Stimulated activated CD8-positive, alpha-beta memory T cell treated with anti-CD3 and anti-CD28 coated beads, Interleukin-12 subunit alpha, Interleukin-12 subunit beta, amount 100 ng/mL, for 1 hour (primary cell): ENCODE measurements at places on chromosomes 13 and 19.

DNA sequence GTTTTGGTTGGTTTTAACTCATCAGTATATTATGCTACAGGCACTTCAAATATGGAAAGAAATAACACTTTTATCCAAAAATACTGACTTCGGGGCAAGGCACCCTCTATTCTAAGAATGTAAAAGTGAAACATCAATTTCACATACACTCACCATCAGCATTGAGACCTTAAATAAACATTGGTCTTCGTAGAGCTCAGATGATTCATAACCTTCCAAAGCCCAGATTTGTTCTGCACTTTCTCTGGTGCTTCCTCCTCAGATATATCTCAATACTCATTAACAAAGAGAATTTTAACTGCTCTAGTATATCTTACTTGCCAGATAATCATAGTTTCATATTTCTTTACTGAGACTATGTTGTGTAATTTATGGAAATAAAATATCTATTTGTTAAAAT lies 794.3 kb downstream of the LIG4 start:
- DNase-seq, result no peak

DNA sequence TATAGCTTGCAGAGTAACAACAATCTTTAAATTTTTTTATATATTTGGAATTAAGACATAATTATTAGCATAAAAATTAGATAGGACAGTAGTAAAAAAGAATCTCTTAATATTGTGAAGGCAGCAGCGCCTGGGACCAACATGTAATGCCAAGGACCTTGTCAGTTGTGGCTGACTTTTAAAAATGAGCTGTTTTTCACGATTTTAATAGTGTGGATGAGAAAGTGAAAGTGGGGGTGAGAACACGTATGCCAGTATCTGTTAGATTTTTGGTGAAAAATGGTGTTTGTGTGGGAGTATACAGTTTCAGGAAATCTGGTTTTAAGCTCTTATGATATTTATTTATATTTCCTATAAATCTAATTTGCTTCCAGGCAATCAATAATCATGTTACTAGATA lies 125.2 kb downstream of the LMO7 start:
- DNase-seq, result no peak

DNA sequence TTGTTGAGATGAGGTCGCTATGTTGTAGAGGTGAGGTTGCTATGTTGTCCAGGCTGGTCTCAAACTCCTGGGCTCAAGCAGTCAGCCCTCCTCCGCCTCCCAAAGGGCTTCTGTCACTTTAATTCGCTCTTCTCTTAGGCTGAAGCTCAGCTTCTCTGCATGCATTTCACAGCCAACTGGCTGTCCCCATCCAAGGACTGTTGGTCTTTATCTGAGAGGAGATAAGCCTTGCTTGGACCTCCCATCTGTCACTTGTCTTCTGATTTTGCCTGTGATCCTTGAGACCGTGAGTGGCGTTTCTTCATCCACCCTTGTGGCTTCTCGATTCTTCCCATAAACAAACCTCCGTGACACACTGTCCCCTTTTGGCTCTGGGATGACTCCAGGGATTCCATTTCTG lies 24.4 kb downstream of the CERS1 start:
- DNase-seq, result no peak

- DNase-seq, result no peak
Observed at GRCh38 chr13:80055847-80056246, 285.1 kb downstream of the SPRY2 start.

- no peak for DNase-seq
Observed at GRCh38 chr19:31316201-31316951, 32.9 kb downstream of the TSHZ3 start.

DNA sequence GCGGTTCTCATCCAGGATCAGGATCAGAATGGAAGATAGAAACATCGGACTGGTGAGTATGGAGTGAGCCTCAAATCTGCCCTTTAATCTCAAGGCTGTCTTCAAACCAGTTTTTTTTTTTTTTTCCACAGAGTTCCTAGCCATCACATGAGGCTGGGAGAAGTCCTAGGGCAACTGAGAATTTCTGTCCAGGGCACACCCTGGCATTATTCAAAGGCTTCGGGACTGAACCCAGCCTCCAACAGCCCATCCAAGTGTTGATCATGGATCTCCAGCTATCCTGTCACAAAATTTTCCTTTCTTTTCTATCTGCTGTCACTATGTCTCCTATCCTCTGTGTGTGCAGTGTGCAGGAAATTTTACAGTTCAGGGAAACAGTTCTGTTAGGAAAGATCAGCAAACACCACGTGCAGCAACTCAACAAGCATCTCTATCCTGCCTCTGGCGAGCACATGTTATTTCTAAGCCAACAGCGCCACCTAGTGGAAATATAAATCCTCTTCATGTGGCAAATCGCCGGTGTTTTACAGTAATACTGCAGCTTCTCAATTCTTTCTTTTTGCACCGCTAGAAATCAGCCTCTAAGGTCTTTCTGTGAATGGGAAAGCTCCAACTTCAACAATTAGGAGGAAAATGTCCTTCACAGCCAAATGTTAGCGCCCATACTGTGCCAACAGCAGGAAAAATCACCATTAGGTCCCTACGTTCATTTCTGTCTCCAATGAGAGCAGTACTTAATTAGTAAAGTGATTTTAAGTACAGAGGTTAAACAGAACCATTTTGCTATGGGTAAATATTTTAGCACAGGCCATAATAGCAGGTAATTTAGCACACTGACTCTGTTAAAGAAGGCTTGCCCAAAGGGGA lies 21.4 kb upstream of the ZNF181 start:
- DNase-seq, result peak; percentile 39

GRCh38 chr19:30093966-30094755 lies 152.1 kb downstream of the URI1 start:
- no peak for DNase-seq

DNA sequence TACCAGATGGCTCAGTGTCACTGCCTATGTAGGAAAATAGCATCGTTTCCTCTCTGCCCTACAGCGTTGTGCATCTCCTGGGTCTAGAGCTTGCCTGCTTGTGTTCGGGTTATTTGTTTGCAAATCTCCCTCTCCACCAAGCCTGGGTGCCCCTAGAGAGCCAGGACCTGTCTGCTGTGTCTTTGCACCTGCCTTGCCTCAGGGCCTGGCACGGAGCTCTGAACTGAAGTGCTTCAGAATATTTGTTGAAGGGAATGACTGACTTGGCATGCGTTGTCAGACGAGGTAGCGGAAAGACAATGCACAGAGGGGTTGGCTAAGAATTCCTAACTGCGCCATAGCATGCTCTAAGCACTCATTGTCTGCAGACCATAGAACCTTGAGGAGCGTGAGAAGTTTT lies 263.4 kb downstream of the FGF9 start:
- DNase-seq, result no peak

GRCh38 chr19:14916848-14917247 lies 24.4 kb upstream of the OR7C2 start:
- no peak for DNase-seq

GRCh38 chr13:99354371-99354951 lies 47.3 kb upstream of the GPR183 start:
- no peak for DNase-seq

DNA sequence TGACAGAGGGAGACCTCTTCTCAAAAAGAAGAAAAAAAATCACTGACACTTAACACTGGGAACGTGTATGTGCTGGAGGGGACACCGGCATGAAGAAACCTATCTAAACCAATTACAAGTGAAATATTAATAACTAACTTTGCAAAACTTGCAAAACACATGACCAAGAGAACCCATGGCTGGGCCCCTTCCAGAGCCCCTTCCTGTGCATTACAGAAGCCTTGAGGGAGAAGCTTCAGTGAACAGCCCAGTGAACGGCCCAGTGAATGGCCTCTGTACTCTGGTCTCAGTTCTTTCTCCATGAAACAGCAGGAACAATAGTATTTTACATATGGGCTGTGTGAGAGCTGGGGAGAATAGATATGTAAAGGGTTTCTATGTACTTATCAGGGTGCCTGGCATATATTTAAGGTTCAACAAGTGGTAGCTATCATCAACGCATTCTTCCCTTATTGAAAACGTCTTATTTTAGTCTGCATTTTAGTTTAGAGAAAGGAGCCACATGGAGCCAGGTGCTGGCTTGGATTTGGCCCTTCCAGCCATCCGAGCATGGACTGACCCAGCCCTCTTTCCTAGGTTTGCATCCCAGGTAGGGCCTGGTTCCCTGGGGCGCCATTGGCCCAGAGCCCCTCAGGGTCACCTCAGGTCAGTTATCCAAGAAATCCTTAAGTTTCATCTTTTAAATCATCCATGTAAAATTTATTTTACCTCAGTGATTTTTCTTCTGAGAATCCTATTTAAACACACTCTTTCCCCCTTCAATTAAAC lies 54.5 kb downstream of the CCDC70 start:
- no peak for DNase-seq

DNA sequence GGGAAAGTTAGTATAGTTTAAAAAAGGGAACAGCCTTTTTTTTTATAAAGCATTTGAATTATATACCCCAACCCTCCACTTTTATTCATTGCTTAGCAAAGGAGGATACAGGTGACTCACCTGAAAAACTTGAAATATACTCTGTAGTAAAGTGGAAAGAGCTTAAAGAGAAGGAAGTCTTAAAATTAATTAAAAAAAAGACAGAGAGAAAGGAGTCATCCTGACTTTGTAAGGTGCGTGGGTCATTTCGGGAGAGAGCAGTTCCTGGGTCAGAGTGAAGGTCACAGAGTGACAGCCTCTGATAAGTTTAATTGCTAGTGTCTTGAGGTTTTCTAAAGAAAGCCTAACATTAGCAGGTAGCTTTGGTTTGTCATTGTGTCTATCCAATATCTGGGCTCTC lies 310.3 kb downstream of the KLF5 start:
- no peak for DNase-seq

- DNase-seq, result no peak
Observed at GRCh38 chr13:46173656-46174055, 8.3 kb downstream of the LCP1 start.

GRCh38 chr13:100511466-100511865 lies 77.1 kb downstream of the GGACT start:
- DNase-seq, result no peak

GRCh38 chr13:93522501-93522900 lies 295.9 kb downstream of the GPC6 start:
- no peak for DNase-seq

GRCh38 chr13:71797517-71797916 lies 69.5 kb downstream of the DACH1 start:
- DNase-seq, result no peak

- DNase-seq, result no peak
Observed at GRCh38 chr19:3508771-3509535, 2.8 kb downstream of the FZR1 start.

DNA sequence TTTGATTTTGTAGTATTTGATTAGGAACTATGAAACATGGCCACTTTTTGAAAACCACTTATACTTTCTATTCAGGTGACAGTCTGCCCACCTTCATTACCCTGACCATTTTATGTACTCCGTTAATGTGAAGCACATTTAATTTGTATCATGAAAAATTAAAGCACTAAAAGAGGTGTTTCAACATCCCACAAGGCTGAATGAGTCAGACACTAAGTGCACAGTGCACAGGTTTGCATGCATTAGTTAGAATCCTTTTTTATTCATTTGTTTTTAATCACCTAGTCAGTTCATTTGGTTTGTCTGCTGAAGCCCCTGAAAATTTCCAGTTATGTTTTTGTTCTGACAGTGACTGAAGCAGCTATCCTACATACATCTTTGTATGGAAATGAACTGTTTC lies 271.0 kb downstream of the SLITRK5 start:
- no peak for DNase-seq

DNA sequence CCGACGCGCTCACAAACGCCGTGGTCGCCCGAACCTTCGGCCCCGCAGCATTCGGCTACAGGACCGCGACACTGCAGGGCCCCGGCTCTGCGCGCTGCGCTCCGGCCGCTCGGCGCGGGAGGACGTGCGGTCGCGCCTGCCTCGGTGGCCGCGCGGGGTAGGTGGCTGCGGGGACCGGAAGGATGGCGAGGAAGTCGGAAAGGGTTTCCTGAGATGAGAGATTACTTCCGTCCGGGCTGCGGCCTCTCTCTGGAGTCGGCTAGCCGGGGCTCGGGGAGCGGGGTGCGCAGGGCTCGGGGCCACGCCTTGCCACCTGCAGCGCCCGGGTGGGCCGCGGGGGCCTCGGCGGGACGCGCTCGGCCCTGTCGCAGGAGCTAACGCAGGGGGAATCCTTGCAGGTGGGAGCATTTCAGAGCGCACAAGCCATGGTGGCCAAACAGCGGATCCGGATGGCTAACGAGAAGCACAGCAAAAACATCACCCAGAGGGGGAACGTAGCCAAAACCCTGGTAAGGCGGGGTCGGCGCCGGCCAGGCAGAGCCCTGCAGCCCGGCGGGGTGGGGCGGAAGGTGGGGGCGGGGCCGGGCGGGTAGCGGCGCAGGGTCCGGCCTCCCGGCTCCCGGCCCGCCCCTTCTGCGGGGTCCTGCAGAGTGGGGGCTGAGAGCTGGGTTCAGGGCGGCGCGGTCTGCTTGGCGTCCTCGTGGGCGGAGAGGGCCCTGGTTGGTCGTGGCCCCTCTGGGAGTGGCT lies at the start of gene SERP2:
SERP2 (plus strand) TSS at position 224 of the 747 bp plus-strand sequence; CDS start at position 426, 202 bp downstream.
- DNase-seq, result no peak

GRCh38 chr13:41411522-41411921 lies 45.8 kb upstream of the RGCC start:
- peak; percentile 3 for DNase-seq
